ENCODE measurements at places on chromosomes 1 and 21.
A peak's percentile ranks its signal among the peaks of the same experiment; 100 is the strongest.

DNA sequence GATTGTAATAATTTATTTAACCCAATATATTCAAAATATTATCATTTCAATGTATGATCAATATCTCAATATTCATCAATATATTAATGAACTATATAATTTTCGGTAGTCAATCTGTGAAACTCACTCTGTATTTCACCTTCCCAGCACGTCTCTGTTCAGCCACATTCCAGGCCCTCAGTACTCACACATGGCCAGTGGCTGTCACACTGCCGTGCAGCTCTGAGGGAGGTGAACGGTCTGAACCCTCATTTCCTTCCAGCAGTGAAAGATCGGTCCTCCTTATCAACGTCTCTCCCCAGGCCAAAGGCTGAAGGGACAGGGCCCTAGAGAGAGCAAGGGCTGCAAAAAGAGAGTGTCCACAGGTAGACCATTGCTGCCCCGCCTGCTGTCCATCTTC, 39.5 kb upstream of the ZNF124 start:
- no peak for DNase-seq

GRCh38 chr1:110533230-110533629, 14.3 kb upstream of the KCNA10 start:
- DNase-seq = no peak

DNA sequence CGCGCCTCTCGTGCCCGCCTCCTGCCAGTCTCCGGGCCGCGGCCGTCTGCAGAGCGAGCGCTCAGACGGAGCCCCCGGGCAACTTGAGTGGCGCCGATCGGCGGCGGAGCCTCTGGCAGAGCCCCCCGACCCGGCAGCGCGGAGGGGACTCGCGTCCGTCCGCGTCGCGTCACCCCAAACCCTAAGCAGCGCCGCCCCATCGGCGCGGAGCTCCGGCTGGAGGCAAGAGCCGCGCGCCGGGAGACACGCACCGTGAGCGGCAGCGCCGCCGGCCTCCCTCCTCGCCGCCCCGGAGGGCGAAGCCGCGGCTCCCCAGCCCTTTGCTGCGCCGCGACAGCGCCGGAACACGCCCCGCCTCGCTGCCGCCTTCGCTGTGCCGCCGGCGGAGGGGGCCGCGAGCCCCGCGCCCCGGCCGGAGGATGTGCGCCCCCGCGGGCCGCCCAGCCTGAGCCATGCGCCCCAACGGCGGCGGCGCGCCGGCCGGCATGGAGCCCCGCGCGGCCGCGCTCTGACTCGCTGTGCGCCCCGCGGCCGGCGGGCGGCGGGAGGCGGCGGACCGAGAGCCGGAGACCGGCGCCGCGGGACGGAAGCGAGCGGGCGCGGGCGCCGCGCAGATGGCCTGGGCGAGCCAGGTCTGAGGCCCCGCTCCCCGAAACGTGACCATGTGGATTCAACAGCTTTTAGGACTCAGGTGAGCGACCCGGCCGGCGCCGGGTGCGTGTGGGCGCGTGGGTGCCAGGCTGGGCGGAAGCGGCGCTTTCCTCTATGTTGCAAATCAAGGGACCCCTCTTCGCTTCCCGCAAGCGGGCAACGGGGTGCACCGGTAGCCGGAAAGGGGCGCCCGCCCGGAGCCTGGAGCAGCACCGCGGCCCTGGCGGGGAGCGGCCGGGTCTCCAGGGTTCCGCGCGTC, 610 bp downstream of the AJAP1 start:
- DNase-seq = no peak

GRCh38 chr1:222583079-222583478, 6.7 kb downstream of the TAF1A start:
- DNase-seq = no peak

GRCh38 chr21:24076179-24076578, 1531.1 kb downstream of the MRPL39 start:
- no peak for DNase-seq

GRCh38 chr1:46682064-46682463, 10.4 kb downstream of the TEX38 start:
- DNase-seq = no peak

GRCh38 chr1:114609826-114610225, 28.4 kb upstream of the BCAS2 start:
- DNase-seq = no peak

DNA sequence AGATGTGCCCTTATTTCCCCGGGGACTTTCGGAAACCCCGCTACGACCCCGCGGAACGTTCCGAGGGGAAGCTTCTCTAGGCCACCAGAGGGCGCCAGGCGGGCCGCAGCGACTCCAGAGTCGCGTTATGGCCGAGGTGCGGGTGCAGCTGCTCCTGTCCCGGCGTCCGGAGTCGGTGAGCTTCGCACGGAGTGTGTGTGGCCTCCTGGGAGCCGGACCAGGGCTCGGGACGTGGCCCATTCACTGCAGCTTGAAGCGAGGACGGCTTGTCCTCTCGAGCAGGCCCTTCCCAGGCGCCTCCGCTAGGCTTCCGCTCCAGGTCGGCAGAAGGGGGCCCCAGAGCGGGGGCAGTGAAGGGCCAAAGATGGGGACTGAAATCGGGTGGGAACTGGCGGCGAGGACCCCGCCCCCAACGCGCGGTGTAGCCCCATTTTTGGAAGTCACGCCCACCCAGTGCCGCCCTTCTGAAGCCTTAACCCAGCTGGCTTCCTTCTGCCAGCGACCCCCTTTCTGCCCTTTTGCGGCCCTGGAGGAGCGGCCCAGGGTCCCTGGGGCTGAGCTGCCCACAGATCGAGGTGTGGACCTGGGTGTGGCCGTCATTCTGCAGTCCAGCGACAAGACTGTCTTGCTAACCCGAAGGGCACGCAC, at the start of gene NUDT17:
Gene NUDT17, plus strand, starts transcription at position 117 of the 648 bp plus-strand sequence. Its CDS starts 11 bp downstream, at position 128.
- DNase-seq = peak; percentile 60

GRCh38 chr1:106232128-106232527, 824.3 kb upstream of the PRMT6 start:
- no peak for DNase-seq

Data from stimulated activated CD8-positive, alpha-beta memory T cell treated with anti-CD3 and anti-CD28 coated beads, Interleukin-15, amount 100 ng/mL, for 48 hours (primary cell).